ENCODE measurements at places on chromosomes 11 and 22. TPM values are rescaled to one million over a fixed set of nuclear protein-coding genes. Genes with fewer than 3 reads are reported as not detected.

The SMIM35 gene
- total RNA-seq: not detected

- peaks cover 4% of the 10 kb centered on the region for H3K4me1 ChIP-seq
- no peak for DNase-seq
- no peak overlapping the region for H3K4me3 ChIP-seq
- no peaks in the 10 kb centered on the region for H3K27me3 ChIP-seq
These were observed 142.7 kb downstream of the WNT7B start for GRCh38 chr22:45834241-45834640.

DNA sequence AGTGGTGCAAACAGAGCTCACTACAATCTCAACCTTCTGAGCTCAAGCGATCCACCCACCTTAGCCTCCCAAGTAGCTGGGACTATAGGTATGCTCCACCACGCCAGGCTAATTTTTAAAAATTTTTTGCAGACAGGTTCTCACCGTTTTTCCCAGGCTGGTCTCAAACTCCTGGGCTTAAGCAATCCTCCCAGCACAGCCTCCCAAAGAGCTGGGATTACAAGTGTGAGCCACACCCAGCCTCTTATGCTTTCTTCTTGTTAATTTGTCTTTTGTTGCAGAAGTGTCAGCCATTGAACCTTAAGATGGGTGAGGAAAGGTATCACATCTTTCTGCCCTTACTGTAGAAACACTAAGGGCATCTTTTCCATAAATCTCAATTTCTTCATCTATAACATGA, 34.9 kb downstream of the DENND5A start:
- DNase-seq: no peak
- no peaks in the 10 kb centered on the region for H3K36me3 ChIP-seq
- no peak overlapping the region for H3K27ac ChIP-seq
- no peaks in the 10 kb centered on the region for H3K27me3 ChIP-seq

The TREH gene
- total RNA-seq: not detected

The HEPN1 gene
- total RNA-seq: not detected

GRCh38 chr11:35393098-35393497, 26.3 kb downstream of the SLC1A2 start:
- H3K4me3 ChIP-seq: no peak overlapping the region
- no peak overlapping the region for H3K27ac ChIP-seq
- peaks cover 5% of the 10 kb centered on the region for H3K4me1 ChIP-seq
- no peaks in the 10 kb centered on the region for H3K36me3 ChIP-seq
- no peak for DNase-seq

DNA sequence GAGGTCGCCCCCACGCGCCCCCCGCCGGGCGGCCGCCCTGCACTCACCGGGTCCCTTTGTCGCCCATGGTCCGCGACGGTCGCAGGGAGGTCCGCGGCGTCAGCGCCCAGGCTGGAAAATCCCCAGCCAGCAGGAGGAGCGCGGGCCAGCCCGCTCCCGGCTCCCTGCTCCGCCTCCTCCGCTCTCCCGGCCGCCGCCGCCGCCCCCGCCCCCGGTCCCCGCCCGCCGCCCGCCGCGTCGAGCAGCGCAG, at the start of gene ARRB1:
Gene ARRB1, minus strand, starts transcription at position 121 of the 250 bp plus-strand sequence. Its CDS starts 54 bp downstream, at position 67.
- no peaks in the 10 kb centered on the region for H3K36me3 ChIP-seq
- peak within 1 kb of the TSS; percentile 39 for H3K4me3 ChIP-seq
- H3K27me3 ChIP-seq: no peaks in the 10 kb centered on the region
- peak within 1 kb of the TSS; percentile 85 for H3K27ac ChIP-seq

DNA sequence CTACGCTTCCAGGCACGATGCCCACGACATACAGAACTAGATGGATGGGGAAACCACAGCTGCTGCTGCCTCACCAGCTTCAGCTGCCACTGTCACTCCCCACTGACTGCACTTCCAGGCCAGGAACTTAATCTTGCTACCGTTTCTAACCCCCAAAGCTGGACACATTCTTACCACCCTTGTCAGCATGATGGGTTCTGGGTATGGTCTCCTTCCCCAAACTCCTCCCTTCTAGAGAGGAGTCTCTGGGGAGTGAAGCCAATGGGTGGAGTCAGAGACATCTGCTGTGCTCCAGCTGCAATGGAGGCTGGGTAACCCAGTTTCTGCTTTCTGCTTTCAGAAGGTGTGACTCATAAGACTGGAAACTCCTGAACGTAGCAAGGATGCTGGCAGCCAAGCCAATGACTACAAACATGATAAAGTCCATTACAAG, 87.0 kb upstream of the THY1 start:
- H3K27ac ChIP-seq: peak overlapping the region; percentile 51
- DNase-seq: peak; percentile 82

DNA sequence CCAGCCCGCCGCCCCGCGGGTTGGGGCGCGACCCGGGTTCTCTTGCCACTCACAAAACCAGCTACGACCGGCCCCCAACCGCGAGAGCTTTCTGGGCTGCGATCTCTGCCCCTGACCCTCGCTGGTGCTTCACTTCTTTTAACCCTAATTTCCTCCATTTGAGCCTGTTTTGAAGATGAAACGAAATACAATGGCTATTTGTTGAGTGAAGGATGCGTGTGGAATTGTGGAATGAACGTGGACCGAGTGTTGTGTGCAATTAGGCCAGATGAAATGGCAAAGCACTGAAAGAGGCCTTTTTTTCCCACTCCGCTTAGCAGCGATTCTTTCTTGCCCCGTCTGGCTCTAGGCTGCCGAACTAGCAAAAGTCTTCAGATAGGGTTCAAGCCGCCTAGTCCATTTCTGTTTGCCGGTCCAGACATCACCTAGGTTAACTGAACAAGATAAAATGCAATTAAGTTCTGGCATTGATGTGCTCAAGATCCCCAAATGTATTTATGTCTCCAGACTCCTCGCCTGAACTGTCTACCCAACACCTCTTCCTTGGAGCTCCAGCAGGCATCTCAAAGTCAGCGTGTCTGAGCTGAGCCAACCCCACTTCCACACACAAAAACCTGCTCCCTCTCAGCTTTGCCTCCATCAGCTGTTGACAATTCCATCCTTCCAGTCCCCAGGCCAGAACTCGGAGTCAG, 471 bp upstream of the TMEM184B start:
- no peaks in the 10 kb centered on the region for H3K27me3 ChIP-seq
- DNase-seq: no peak
- H3K4me1 ChIP-seq: peaks cover 23% of the 10 kb centered on the region
- H3K4me3 ChIP-seq: peak overlapping the region; percentile 5

DNA sequence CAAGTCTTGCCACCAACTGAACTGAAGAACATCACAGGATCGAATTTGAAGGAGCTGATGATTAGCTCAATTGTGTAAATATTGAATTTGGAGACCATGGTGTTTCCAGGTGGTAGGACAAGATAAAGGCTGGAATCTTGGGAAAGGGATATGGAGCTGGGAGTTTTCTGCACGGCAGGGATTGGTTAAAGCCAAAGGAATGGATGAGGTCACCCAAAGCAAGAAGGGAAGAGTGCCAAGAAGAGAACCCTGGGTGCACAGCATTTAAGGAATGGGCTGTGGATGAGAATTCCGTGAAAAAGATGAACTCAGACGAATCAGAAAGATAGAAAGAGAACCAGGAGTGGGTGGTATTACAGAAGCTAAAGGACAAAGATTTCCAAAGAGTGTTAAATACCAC, 29.4 kb upstream of the RRAS2 start:
- no peaks in the 10 kb centered on the region for H3K27me3 ChIP-seq
- no peaks in the 10 kb centered on the region for H3K4me1 ChIP-seq
- no peak for DNase-seq
- no peak overlapping the region for H3K27ac ChIP-seq
- H3K36me3 ChIP-seq: no peaks in the 10 kb centered on the region
- H3K4me3 ChIP-seq: no peak overlapping the region

DNA sequence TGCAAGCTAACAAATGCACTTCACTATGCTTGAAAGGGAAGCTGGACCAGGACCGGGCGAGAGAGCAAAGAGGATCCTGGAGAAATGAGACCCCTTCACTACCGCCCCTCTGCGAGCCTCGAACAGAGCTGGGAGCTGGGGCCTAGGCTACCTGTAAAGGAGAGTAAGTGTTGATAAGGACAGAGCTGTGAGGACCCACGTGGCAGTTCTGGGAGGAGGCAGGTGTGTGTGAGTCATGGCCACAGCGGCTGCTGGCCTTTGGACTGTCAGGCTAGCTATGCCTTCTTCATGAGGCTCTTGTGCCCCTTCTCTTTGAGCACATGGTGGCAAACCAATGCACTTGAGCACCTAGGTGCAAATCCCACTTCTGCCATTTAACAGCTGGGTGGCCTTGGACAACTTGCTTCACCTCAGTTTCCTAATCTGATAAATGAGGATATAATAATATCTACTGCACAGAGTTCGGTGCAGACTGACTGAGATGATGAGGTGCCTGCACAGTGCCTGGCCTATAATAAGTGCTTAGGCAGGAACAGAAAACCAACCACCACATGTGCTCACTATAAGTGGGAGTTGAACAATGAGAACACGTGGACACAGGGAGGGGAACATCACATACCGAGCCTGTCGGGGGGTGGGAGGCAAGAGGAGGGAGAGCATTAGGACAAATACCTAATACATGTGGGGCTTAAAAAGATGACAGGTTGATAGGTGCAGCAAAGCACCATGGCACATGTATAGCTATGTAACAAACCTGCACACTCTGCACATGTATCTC, 35.3 kb upstream of the KCNJ11 start:
- no peak for DNase-seq
- no peaks in the 10 kb centered on the region for H3K27me3 ChIP-seq
- H3K4me3 ChIP-seq: no peak overlapping the region
- no peak overlapping the region for H3K27ac ChIP-seq
- H3K4me1 ChIP-seq: no peaks in the 10 kb centered on the region

The KCNJ5 gene
- 57.7 TPM for total RNA-seq

DNA sequence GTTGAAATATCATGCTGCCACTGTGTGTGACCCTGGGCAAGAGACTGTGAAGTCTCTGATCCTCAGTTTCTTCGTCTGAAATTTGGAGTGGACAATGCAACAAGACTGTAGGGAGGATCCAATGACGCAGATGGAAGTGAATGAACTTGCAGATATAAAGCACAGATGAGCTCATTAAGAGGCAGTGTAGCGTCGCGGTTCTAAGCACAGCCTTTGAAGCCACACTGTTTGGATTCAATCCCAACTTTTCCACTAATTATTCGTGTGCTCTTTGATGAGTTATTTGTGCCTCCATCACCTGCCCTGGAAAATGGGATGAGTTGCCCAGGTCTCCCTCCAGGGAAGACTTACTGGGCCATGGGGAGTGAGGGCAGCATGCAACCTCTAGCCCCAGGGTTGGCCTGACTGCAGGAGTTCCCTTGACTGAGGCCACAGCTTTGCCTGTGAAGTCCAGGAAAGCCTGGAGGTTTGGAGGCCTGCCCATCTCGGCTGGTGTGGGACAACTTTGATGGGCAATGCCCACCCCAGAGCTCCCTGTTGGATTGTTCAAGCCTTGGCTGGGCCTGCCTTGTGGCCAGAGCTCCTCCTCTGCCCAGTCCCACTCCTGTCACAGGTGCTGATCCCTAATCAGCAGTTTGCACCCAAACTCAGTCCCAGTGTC, 266.0 kb upstream of the B3GAT1 start:
- H3K4me3 ChIP-seq: no peak overlapping the region
- no peak for DNase-seq
- no peaks in the 10 kb centered on the region for H3K27me3 ChIP-seq
- no peaks in the 10 kb centered on the region for H3K36me3 ChIP-seq
- no peak overlapping the region for H3K27ac ChIP-seq

DNA sequence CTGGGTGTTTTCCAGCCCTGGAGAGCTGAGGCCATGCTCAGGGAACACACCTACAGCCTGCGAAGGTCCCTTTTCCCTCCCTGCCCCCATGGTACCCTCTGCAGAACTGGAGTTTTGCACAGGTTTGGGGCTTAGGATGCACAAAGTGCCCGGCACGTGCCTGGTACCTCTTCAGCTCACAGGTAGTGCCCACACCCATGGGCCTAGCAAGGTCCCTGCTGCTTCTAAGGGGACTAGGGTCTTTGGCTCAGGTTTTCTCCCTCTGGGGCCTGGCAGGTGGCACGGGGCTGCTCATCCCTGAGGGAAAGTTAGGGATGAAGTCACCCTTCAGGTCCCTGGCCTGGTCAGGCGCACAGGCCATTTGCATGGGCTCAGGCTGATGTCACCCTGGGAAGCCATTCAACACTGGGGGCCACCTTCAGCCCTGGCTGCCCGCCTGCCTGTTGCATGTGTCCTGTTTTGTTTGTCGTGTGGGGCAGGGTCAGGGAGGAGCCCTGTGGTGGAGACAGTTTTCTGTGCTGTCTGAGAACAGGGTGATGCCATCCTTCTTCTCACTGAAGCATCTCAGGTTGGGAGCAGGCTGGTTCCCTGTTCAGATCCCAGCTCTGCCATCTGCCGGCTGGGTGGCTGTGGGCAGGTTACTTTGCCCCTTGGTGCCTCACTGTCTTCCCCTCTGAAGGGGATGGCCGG, 68.3 kb upstream of the CRYBB3 start:
- peaks cover 14% of the 10 kb centered on the region for H3K4me1 ChIP-seq
- no peaks in the 10 kb centered on the region for H3K36me3 ChIP-seq
- no peak for DNase-seq
- H3K27ac ChIP-seq: no peak overlapping the region
- H3K4me3 ChIP-seq: no peak overlapping the region
- no peaks in the 10 kb centered on the region for H3K27me3 ChIP-seq

DNA sequence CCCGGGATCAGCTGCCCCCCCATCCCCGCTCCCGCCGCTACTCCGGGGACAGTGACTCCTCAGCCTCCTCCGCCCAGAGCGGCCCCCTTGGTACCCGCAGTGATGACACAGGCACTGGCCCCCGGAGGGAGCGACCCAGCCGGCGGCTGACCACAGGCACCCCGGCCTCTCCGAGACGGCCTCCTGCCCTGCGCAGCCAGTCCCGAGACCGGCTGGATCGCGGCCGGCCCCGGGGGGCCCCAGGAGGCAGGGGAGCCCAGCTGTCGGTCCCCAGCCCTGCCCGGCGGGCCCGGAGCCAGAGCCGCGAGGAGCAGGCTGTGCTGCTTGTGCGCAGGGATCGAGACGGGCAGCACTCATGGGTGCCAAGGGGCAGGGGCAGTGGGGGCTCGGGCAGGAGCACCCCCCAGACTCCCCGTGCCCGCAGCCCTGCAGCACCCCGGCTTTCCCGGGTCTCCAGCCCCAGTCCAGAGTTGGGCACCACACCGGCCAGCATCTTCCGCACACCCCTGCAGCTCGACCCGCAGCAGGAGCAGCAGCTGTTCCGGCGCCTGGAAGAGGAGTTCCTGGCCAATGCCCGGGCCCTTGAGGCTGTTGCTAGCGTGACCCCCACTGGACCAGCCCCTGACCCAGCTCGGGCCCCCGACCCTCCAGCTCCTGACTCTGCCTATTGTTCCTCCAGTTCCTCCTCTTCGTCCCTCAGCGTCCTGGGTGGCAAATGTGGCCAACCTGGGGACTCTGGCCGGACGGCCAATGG, 3.9 kb downstream of the RASL10A start:
- no peak overlapping the region for H3K27ac ChIP-seq
- peaks cover 22% of the 10 kb centered on the region for H3K27me3 ChIP-seq
- no peaks in the 10 kb centered on the region for H3K36me3 ChIP-seq
- peaks cover 60% of the 10 kb centered on the region for H3K4me1 ChIP-seq

- DNase-seq: no peak
- H3K27ac ChIP-seq: no peak overlapping the region
- H3K36me3 ChIP-seq: no peaks in the 10 kb centered on the region
- no peak overlapping the region for H3K4me3 ChIP-seq
- H3K4me1 ChIP-seq: no peaks in the 10 kb centered on the region
These were observed 34.7 kb upstream of the RFPL3 start for GRCh38 chr22:32322986-32323385.
